Dorsolateral prefrontal cortex (tissue), 122 donors: ENCODE measurements at places on chromosomes 6 and 20.

- no peak for DNase-seq
Observed at GRCh38 chr6:34052918-34053608, 92.8 kb downstream of the GRM4 start.

DNA sequence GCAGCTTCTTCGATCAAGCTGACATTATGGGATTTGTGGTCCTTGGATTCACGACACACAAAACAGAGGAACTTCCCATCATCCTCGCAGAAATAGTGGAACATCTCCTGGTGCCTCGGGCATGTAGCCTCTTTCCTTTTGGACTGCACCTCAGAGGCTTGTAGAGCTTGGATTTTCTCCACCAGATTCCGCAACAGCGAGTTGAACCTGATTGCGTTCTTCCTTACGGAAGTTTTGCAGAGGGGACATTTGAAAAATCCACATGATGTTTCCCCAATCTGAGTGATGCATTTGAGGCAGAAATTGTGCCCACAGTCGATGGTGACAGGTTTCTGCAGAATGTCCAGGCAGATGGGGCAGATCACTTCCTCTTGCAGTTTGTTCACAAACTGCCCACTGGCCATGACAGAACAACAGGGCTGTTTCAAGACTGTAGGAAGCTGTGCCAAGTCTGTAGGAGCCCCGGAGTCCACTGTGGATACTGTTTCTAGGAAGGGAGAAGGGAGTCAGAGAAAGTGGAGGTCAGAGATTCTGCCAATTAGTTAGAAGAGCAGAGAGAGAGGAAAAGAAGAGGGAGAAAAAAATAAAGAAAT lies 392 bp downstream of the TRIM31 start:
- no peak for DNase-seq

DNA sequence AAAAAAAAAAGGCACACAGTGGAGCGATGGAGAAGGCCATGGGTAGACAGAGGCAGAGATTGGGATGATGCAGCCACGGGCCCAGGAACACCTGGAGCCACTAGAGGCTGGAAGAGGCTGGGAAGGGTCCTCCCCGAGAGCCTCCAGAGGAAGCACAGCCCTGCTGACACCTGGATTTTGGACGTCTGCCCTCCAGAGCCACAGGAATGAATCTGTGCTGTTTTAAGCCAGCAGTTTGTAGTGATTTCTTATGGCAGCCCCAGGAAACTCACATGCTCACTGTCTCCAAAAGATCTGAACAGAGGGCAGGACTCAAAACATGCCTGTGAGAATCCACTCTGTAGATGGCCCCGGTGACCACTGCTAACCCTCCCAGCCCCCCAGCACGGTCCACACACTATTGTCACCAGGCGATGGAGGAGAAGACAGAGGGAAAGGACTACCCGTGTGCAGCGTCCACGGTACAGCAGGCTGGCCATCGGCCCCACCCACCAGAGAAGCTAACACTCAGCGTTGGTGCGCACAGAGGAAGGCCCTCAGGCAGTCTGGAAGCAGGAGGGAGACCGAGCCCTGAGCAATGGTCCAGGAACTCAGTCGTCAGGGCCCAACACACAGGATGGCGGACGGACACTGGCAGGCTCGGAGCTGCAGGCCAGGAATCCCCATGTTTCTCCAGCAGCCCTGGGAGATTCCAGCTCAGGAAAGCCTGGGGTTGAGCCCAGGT lies 99.7 kb downstream of the BMP7 start:
- no peak for DNase-seq

DNA sequence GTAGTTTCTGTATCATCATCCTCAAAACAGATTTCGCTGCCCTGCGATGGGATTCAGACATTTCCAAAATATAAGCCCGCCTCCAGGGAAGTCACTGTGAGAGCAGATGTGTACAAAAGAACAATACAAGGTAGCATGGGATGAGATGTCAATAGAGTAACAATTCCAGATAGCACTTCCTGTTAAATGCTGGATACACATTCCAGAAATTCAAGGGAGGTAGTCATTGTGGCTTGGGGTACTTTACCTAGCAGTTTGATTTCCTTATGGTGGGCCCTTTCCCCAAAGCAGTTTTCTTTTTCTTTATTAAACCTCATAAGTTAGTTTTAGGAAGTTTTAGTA lies 2.5 kb downstream of the RNF217 start:
- DNase-seq: no peak

- DNase-seq: no peak
Observed at GRCh38 chr6:110708295-110708950, 106.8 kb downstream of the CDK19 start.

DNA sequence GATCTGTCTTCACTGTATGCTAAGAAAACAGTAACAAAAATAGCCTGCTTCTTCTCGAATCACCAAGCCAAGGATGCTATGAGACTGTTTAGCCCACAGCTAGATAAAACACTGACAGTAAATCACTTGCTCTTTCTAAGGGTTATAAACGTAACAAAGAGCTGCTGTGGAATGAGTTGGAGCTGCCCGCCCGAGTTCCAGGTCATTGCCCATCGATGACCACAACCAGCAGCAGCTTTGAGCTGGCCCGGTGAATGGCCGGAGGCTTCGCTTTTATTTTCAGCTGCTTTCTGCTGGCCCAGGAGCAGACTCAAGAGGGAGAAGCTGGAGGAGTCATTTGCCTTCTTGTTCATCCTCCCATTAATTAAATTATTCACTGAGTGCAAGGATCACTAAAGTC lies 82.2 kb upstream of the CDH4 start:
- no peak for DNase-seq

DNA sequence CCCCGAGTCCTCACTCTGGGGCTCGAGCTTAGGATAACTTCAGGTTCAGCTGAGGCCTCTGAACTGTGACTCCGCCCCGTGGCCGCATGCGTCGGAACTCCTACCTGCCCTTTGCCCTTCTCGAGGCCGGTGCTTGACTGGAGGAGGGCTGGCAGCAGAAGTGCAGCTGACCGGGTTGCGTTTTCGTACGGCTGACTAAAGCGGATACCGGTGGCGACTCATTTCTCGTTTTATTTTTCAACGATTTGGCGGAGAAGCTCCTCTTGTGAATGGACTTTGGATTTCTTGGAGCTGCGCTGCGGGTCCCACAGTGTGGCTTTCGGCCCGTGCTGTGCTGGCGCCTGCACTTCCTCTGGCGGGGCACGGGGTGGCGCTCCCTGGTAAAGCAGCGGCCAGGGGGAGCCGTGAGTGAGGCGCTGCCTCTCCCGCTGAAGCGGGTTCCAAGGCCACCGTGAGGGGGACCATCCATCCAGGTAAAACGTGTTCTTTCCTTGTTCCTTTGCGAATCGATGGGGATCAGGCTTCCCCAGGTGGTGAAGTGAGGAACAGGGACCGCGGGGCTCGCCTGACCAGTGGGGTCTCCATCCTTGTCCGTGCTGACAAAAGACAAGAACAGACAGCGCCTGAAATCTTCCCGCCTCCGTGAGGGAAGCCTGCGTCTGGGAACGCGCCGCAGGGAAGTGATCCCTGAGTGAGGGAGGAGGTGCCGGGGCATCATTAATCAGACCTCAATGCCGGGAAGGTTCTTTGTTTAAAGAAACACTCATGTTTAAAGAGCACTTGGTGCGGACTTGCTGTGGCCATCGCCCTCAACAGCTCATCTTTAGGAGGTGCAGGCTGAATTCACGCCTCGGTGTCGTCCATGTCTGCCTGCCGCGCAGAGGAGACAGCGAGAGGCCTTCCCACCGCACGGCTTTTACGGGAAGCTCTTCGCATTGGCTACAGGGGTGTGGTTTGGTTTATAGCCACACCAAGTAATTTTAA lies 38.8 kb downstream of the ERMARD start:
- peak; percentile 57 for DNase-seq

DNA sequence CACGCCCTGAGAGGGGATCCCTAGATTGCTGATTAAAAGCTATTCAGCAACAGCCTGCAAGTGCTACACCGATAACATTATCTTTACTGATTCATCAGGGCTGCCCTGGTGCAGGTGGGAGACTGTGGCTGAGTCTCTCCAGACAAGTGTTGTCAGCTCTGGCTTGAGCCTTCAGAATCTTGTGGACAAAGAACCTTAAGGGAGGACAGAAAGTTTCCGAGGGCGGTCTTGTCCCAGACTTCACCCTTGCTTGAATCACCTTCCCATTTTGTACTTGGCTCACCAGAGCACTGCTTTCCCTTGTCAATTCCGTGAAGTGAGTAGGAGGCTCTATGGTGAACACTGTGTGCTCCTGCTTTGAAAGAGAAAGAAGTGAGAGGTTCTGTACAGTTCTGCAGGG lies 88.6 kb upstream of the PCSK2 start:
- no peak for DNase-seq

DNA sequence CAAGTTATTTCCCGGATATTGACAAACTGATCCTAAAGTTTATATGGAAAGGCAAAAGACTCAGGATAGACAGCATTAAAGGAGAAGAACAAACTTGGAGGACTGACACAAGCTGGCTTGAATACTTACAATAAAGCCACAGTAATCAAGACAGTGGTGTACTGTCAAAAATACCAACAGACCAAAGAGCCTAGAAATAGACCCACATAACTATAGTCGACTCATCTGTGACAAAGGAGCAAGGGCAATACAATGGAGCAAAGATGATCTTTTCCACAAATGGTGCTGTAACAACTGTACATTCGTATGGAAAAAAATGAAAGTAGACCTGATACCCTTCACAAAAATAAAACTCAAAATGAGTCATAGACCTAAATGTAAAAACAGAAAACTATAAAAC lies 46.0 kb downstream of the ABHD12 start:
- no peak for DNase-seq

- no peak for DNase-seq
Observed at GRCh38 chr6:43579171-43579570, 3.2 kb downstream of the POLH start.

GRCh38 chr20:63095718-63096654 lies 89.2 kb upstream of the BHLHE23 start:
- DNase-seq: peak; percentile 29

DNA sequence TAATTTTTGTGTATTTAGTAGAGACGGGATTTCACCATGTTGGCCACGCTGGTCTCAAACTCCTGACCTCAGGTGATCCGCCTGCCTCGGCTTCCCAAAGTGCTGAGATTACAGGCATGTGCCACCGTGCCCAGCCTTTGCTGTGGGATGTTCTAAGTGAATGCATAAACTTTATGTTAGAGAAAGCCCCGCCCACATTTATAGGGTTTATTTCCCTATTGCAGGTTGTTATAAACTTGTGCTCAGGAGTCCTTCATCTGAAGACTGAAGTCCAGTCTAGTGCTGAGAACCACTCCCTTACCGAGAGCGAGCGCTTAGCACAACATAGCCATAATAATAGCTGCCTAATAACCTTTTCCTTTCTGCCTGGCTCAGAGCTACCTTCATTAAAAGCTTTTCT lies 75.4 kb upstream of the ZNF217 start:
- no peak for DNase-seq

DNA sequence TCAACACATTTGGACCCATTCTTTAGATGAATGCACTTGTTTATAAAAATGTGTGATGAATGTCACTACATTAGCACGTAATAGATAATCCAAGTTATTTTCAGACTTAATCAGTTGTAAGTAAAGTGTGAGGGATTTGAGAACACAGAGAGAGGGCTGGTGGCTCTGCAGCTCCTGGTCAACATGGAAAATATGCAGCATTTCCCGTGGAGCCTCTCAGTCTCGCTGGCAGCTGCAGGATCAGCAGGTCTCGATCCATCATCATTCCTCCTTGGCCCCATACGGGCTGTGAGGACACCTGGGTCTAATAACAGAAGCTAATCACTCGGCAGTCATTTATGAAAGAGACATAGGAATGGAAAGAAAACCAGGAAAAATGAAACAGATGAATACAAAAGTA lies 390.2 kb downstream of the PRKN start:
- DNase-seq: no peak

DNA sequence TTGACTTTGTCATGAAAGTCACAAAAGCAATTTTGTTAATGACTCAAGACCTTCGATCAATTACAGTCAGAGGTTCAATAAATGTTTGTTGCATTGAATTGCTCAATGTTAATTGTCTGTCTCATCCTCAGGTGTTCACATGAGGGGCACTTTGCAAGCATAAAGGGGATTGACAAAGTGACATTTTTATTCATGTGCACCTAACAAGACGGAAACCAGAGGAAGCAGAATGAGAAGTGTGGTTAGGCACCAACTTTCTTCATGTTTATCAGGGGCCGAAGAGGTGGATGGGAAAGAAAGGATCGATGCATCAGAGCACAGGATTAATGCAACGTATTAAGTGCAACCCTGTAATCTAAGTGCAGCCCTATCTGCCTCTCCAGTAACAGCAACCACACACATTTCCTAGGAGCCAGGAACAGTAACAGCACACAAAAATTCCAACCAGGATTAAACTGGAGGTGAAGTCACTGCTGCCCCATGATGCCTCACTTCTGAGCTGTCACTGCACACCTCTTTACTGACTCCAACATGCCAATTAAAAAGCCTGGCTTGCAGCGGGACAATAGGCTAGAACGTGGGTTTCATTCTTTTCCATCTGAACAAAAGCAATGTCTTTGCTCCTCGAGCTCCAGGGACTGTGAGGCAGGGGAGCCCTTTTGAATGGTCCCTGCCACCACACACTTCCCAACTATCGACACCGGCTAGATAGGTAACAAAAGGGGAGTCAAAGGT lies 262.7 kb downstream of the CD83 start:
- no peak for DNase-seq

DNA sequence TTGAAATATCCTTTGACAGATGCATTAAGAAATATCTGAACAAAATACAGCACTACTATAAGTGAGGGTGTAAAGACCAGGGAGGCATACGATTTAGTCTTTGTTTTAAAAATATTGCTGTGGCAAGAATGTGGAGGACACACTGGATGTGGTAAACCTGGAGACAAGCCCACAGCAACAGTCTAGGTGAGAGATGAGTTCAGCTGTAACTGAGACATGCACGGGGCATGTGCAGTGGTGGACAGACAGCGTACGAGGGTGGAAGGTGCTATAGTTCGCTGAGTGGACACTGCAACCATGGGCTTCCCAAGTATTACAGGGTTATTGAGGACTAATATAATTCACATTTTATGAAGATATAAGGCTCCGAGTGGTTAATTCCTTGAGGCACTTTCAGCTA lies 1.8 kb downstream of the NANP start:
- DNase-seq: no peak

DNA sequence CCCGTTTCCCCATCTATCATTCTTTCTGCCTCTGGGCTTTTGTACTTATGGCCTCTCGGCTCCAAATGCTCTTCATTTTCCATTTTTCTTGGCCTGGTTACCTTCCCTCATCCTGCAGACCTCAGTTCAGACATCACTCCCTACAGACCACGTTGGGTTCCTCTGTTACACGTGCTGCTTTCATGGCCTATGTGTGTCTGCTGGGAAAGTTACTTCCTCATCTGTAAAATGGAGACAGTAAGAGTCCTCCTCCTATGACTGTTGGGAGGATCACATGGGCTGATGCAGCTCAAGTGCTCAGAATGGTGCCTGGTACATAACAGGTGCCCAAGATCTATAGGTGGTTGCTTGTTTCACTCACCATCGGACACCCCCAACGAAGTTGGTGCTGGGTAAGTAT lies 13.5 kb downstream of the KCNK17 start:
- DNase-seq: no peak

- DNase-seq: peak; percentile 30
Observed at GRCh38 chr6:129500958-129501739, 208.8 kb downstream of the ARHGAP18 start.

DNA sequence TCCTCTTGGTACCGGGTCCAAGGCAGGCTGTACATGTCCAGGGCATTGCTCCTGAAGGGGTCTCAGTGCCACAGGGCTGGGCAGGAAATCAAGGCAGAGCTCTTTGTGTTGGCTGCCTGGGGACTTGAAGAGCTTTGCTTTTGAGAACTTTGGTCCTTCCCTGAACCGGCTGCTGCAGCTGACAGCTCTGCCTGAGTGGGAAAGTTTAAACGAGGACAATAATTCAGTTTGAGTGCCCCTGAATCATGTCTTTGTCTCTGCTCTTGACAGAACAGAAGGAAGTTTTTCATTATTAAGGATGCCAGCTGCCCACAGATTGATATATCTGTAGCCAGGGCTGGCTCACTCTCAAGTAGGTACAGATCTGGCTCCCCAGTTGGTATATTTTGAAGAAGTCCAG lies 56.1 kb downstream of the ANKRD6 start:
- DNase-seq: no peak
